GM12865 (cell line): ENCODE measurements at places on chromosomes 7 and 10.

- DNase-seq = peak; percentile 39
These were observed 28.4 kb downstream of the DNAJC9 start for GRCh38 chr10:73218431-73219191.

DNA sequence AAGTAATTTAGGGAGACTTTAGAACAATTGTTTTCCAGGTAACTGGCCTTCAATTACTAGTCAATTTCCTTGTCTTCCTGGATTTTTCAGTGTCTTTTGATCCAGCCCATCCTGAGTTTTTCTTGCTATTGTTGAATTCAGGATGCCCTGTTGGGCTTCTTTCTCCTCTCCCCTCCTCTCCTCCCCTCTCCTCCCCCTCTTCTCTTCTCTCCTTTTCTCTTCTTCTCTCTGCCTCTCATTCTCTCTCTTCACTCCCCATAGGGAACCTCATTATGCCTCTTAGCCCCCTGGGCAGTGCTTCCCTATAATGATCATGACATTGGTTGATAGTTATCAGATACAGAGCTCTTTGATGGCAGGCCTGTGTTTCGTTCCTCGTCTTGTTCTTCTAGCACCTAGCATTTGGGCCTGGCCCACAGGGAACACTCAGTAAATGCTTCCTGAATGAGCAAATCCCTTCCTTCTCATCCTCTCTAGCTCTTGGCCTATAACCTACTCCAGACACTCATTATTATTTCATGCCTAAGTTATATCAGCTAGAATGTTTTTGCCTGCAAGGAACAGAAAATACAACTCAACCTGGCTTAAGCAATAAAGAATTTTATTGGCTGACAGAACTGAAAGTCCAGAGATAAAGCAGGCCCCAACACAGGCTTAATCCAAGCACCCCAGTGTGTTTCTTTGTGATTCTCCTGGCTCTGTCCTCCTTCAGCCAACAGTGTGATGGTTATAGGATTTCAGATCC is 56.8 kb downstream of the CACNB2 start:
- no peak for DNase-seq

GRCh38 chr10:5940807-5941218 is 36.5 kb downstream of the IL15RA start:
- no peak for DNase-seq

GRCh38 chr10:128180843-128181242 is 54.6 kb upstream of the MKI67 start:
- DNase-seq = no peak

GRCh38 chr7:30142710-30143109 is 7.9 kb downstream of the MTURN start:
- no peak for DNase-seq

DNA sequence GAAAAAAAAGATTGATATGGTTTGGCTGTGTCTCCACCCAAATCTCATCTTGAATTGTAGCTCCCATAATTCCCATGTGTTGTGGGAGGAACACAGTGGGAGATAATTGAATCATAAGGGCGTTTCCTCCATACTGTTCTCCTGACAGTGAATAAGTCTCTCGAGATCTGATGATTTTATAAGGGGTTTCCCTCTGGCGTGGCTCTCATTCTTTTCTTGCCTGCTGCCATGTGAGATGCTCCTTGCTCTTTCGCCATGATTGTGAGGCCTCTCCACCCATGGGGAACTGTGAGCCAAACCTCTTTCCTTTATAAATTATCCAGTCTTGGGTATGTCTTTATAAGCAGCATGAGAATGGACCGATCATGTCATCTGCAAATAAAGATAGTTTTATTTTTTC is 29.4 kb upstream of the MAP3K8 start:
- DNase-seq = no peak

- no peak for DNase-seq
These were observed 6.1 kb upstream of the ACTA2 start for GRCh38 chr10:88958721-88959120.

GRCh38 chr7:27593226-27593625 is 69.5 kb downstream of the HIBADH start:
- DNase-seq = no peak

DNA sequence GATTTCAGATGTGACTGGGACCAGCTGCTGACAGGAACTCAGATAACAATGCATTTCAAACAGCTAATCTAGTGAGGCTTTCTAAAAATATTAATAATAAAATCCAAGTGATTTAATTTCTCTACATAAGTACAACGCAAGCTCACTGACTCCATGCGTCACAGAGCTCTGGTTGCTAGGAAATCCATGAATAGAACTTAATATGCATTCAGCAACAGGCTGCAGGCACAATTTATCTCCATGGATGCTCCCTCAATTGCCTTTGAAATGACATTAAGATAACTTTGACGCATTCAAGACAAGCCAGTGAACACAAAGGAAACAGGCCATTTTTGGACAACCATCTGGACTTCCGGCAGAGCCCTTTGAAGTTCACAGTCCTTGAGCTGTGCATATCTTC is 118.7 kb upstream of the COL1A2 start:
- no peak for DNase-seq

- no peak for DNase-seq
These were observed 57.0 kb upstream of the NMT2 start for GRCh38 chr10:15225511-15225910.

DNA sequence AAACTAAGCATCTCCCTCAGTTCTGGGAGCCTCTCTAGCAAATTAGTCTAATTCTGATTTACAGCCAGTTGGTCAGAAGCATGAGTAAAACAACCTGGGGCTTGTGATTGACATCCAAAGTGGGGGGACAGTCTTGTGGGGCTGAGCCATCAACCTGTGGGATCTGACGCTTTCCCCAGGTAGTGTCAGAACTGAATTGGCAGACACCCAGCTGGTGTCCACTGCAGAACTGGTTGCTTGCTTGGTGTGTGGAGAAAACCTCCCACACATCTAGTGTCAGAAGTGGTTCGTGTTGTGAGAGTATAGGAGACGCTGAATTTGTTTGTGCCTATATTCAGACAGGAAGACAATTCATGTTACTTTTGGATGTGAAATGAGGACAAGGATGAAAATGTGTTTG is 92.2 kb upstream of the PDCD4 start:
- peak; percentile 31 for DNase-seq

- DNase-seq = no peak
These were observed 81.4 kb downstream of the ABLIM1 start for GRCh38 chr10:114576716-114577115.

DNA sequence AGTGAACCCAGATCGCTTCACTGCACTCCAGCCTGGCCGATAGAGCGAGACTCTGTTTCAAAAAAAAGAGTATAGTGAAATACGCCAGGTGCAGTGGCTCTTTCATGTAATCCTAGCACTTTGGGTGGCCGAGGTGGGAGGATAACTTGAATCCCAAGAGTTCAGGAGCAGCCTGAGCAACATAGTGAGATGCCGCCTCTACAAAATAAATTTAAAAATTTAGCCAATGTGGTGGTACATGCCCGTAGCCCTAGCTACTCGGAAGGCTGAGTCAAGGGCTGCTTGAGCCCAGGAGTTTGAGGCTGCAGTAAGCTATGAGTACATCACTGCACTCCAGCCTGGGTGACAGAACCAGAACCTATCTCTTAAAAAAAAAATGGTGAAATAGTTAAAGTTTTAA is 27.9 kb downstream of the TMEM60 start:
- DNase-seq = no peak

- DNase-seq = no peak
These were observed 9.2 kb downstream of the CPA2 start for GRCh38 chr7:130275826-130276297.

DNA sequence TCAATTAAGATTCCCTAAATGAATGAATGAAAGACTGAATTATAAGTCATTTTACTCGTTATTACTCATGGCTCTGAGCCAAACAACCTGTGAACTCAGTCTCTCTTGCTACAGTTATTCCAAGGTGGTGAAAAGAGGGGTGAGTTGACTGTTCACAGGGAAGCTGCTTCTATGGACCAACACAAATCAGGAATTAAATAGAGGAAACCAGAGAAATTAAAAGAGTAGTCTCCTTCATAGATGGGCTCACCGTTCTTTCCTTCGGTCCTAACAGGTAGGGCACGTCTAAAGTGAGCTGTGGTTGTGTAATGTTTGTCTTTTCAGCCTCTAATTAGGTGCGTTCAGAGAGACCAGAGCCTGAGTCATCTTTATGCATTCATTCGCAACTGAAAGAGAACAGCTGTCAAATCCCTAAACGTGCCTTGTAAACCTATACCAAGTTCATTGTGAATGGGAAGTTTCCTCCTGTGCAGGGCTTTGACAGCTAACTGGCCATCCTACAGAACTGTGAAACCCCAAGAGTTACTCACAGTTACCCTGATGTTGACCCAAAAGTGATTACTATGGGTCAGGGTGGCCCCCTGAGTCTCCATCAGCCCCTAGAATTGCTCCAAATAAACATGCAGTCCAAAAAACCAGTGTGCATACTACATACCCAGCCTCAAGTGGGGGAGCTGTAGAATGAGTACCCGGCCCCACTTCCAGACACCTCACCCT is 18.2 kb upstream of the C10orf53 start:
- DNase-seq = no peak

GRCh38 chr10:77383861-77384553 is 253.6 kb downstream of the KCNMA1 start:
- no peak for DNase-seq

GRCh38 chr7:650339-651031 is 76.0 kb upstream of the DNAAF5 start:
- no peak for DNase-seq

- DNase-seq = no peak
These were observed 916 bp upstream of the EEPD1 start for GRCh38 chr7:36151921-36152755.

- DNase-seq = no peak
These were observed 310.1 kb downstream of the WDR37 start for GRCh38 chr10:1366322-1366691.

GRCh38 chr7:16914771-16915170 is 33.0 kb upstream of the AGR3 start:
- no peak for DNase-seq

GRCh38 chr10:124992462-124993344 is 50.8 kb downstream of the ZRANB1 start:
- DNase-seq = peak; percentile 42

GRCh38 chr10:17756557-17757217 is 4.7 kb downstream of the TMEM236 start:
- peak; percentile 76 for DNase-seq

DNA sequence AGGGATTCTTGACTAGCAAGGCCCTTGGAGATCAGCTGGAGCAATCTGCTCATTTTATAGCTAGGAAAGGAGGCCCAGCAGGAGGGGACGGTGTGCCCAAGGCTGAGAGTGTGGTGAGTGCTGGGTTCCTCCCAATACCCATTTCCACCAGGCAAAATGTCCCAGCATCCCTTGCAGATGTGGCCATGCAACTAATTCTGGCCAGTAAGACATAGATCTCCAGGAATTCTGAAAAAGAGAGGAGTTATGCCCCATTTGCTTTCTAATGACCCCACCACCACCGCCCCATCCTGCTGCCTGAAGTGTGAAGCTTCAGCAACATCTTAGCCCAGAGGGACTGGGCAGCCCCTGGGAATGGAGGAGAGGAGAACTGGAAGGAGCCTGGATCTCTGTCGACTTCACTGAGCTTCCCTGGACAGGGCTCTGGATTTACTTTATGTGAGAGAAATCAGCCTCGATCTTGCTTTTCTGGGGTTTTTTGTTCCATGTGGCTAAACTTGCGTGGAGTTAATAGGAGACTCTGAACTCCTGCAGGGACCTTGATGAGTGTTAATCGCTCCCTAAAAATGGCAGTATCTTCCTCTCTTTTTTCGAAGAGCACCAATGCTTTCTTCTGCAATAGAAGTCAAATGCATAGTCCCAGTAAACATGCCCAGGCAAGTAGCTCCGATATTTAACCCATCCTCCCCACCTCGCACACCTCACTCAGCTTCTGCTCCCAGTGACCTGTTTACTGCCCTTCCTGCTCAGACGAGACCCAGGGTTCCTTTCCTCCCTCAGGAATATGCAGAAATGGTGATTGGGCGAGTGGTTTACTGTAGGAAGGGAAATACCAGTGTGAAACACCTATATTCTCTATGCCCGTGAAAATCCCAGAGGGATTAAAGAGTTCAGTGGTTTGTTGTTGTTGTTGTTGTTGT is 127.5 kb upstream of the GPR26 start:
- DNase-seq = no peak

- DNase-seq = no peak
These were observed 92.3 kb upstream of the TMEM168 start for GRCh38 chr7:112882511-112882910.

DNA sequence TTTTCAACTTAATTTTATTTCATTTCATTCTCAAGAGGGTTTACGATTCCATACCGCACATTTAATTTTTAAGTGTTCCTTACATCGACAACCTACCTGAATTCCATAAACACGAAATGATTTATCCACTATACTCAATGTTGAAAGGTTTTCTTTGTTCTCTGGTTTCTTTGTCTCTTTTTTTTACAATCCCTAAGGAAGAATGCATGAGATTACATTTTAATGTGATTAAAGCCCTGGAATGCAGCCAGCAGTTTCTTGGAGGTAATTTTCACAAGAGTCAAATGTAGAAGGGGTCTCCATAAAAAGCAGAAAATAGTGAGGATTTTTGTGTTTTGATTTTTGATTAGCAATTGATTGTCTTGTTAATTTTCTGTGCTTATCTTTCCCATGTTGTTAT is 59.2 kb upstream of the ADCY1 start:
- no peak for DNase-seq

DNA sequence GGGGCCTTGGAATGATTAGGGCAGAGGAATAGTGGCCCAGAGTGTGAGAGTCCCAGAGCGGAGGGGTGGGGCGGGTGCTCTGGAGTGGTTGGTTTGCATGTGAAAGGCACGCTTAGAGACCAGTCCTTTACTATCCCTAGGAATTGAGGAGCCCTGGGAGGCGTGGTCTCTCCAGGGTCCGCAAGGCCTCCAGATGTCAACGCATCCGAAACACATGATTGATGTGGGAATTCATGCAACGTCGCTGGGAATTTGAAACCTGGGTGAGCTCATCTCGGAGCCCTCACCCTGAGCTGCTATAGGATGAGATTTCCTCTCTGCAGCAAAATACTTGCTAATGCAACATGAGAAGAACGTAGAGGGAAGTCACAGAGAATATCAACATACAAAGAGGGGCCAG is 51.2 kb downstream of the NPTX2 start:
- DNase-seq = no peak

DNA sequence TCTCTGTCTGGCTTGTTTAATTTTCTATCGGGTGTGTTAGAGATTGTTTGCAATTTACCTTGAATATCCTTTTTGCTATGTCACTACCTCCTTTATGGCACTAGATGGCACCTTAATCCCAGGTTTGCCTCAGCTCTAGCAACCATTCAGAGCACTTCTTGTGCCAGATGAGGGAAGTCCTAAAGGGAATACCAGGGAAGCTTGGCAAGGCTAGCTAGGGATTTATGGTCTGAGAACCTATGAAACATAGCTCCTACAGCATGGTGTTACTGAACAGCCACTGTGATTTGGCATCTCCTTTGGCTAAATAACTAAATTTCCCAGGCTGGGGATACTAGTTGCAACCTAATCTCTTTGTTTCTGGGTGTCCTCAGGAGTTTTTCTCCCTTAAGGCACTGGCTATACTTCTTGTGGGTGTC is 69.0 kb upstream of the VOPP1 start:
- DNase-seq = peak; percentile 81

GRCh38 chr10:91022924-91023699 is 102.2 kb upstream of the ANKRD1 start:
- no peak for DNase-seq
